ENCODE measurements at places on chromosomes 16 and 17.

- DNase-seq: no peak
Observed at GRCh38 chr17:48639136-48639535, 13.0 kb upstream of the HOXB9 start.

GRCh38 chr16:14585287-14585686 is 44.8 kb downstream of the PARN start:
- no peak for DNase-seq

- DNase-seq: peak; percentile 6
Observed at GRCh38 chr16:29898804-29899515, 390 bp downstream of the SEZ6L2 start.

DNA sequence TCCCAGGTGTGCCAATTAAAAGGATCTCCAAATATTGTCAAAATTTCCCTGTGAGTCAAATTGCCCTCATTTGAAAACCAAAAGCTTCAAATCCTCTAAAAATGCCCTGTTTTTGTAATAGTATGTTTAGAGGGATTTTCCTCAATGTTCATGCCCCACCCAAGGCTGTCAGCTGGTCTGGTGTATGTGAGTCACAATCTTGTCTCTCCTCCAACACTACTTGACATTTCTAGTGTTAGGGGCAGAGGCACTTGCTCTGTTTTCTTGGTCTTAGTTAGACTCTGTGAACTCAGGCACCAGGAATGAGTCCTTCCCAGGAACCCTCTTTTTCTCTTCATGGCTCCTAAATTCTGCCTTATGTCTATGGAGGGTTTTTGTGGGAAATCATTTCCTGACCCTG is 634.8 kb downstream of the KCNJ2 start:
- DNase-seq: no peak

DNA sequence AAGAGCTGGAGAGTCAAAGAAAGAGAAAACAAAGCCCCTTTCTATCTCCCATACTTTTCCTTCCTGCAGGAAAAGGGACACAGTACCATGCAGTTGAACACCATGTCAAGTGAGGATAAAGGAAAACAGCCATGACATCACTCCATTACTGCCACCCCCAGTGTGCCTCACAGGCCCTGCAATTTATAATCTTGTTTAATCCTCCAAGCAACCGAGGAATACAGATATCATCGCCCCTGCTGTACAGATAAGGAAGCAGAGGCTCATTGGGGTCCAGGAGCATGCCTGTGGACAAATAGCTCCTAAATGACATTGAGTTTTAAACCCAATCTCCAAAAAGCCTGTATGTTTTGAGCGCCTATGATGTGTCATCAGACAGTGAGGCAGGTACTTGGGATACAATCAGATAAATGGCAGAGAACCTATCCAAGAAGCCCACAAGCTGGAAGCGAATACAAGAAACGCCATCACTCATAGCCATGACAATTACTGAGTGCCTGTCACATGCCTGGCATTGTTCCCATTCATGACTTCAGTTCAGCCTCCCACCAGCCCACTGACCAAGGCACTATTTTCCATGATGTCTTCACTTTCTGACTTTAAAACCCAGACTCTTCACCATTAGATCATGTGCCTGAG is 45.5 kb downstream of the CPPED1 start:
- DNase-seq: no peak

GRCh38 chr16:51382211-51382610 is 231.1 kb upstream of the SALL1 start:
- DNase-seq: no peak

DNA sequence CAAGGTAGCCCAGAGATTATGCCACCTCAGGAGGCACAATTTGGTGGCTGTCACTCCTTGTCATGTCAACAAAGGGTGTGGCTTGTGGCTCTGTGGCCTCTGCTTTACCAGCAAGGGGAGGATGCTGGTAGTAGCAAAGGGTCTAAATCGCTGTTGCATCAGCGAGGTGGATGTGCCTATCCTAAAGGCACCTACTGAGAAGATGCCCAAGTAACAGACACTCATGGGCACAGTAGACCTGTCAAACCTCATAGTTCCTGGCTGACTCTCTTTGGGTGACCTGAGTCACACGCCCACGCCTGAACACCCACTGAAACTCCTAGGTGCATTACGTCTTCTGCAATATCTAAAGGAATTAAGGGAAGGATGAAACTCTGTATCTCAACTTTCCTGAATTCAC is 139.5 kb downstream of the PRKCB start:
- no peak for DNase-seq

GRCh38 chr17:18278867-18279266 is 18.4 kb downstream of the MIEF2 start:
- DNase-seq: no peak

DNA sequence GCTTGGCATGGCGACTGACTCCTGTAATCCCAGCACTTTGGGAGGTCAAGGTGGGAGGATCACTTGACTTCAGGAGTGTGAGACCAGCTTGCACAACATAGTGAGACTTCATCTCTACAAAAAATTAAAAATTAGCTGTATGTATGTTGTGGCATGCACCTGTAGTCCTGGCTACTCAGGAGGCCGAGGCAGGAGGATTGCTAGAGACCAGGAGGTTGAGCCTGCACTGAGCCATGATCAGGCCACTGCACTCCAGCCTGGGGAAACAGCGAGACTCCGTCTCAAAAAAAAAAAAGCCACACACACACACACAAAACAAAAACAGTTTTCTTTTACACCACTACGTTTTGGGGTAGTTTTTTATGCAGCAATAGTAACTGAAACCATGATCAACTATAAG is 89.0 kb upstream of the DHX40 start:
- no peak for DNase-seq

GRCh38 chr17:42841975-42842685 is 2.2 kb upstream of the AOC2 start:
- DNase-seq: no peak

DNA sequence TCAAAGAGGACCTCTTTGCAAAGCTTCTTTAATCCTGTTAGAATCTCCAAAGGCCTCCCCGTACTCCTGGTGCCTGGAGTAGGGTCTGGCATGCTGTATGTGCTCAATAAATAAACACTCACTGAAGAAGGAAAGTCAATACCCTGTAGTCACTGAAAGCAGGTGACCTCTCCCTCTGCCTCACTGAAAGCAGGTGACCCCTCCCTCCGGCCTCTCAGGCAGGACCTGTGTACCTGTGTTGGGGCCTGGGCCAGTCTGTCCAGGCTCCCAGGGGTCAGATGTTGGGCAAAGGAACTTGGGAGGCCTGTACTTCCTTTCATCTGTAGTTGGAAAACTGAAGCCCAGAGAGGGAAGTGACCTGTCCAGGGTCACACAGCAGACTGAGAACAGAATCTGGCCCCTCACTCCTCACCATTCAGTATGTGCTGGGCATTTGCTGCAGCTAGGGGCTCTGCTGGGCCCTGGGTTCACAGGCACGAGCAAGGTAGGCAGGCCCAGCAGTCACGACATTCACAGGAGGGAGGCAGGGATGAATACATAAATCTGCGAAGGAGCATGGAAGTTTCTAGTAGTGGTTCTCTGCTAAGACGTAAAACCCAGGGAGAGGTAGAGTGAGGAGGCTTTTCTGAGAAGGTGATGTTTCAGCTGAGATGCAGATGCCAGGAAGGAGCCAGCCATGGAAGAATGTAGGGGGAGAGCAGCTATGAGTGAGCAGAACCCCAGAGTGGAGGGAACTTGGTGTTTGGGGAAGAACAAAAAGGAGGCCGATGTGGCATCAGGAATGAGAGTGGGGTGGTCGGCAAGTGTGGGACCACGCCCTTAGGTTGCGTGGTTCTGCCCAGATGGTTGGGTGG is 64.0 kb downstream of the NKD1 start:
- DNase-seq: no peak

- no peak for DNase-seq
Observed at GRCh38 chr17:37065486-37066321, 117.0 kb downstream of the AATF start.

GRCh38 chr17:55405600-55405999 is 16.0 kb downstream of the MMD start:
- DNase-seq: no peak

- no peak for DNase-seq
Observed at GRCh38 chr17:15981208-15981607, 18.3 kb downstream of the ZSWIM7 start.

- no peak for DNase-seq
Observed at GRCh38 chr16:14475370-14476139, 154.5 kb downstream of the PARN start.

DNA sequence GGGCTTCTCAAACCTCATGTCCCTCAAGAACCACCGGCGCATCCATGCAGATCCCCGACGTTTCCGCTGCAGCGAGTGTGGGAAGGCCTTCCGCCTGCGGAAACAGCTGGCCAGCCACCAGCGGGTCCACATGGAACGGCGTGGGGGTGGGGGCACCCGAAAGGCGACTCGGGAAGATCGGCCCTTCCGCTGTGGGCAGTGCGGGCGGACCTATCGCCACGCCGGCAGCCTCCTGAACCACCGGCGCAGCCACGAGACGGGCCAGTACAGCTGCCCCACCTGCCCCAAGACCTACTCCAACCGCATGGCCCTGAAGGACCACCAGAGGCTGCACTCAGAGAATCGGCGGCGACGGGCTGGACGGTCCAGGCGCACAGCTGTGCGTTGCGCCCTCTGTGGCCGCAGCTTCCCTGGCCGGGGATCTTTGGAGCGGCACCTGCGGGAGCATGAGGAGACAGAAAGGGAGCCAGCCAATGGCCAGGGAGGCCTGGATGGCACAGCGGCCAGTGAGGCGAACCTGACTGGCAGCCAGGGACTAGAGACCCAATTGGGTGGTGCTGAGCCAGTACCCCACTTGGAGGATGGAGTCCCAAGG is 5.9 kb downstream of the ZNF646 start:
- no peak for DNase-seq

- peak; percentile 74 for DNase-seq
Observed at GRCh38 chr17:48194097-48194550, 86.6 kb downstream of the SNX11 start.

GRCh38 chr16:7612671-7613070 is 280.0 kb downstream of the RBFOX1 start:
- DNase-seq: no peak

- DNase-seq: peak; percentile 9
Observed at GRCh38 chr16:74700116-74700437, 585 bp downstream of the MLKL start.

DNA sequence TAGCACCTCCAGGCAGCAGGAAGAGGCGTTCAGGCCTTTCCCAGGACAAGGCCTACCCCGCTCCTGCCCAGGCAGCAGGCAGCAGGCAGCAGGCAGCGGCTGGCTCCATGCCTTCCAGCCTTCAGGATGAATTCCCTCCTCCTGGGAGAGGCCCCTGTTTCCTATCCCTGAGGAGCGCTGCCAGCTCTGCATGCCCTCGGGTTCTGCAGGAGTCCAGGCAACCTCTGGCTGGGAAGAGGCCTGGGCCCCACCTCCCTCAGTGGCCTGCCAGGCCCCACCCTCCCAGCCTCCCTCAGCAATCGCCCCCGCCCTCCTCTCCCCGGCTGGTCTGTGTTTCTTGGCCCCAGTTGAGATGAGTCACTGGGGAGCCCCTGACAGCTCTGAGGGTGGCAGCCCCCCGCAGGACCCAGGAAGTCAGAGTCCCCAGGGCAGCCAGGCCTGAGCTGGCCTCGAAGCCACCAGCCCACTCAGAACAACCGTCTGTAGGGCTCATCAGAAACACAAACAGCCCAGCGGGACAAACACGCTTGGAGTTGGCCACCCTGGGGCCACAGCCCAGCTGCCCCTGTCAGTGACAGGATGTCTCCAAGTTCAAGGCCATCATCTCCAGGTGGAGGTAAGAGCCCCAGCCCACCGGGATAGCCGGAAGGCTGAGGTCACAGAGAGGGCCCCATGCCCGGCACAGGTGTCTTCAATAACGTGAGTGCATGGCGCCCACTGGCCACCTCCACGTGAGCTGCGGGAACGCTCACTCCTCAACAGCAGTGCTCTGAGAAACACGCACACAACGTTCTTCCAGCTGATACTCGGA is 39.5 kb upstream of the CIBAR2 start:
- peak; percentile 67 for DNase-seq

- no peak for DNase-seq
Observed at GRCh38 chr17:11242411-11242810, 1.4 kb downstream of the SHISA6 start.

- no peak for DNase-seq
Observed at GRCh38 chr16:24854607-24855171, 8.9 kb downstream of the SLC5A11 start.

- DNase-seq: no peak
Observed at GRCh38 chr16:67430504-67430976, 381 bp upstream of the HSD11B2 start.

GRCh38 chr16:80893686-80894085 is 89.3 kb upstream of the CDYL2 start:
- peak; percentile 4 for DNase-seq

- DNase-seq: no peak
Observed at GRCh38 chr17:79626156-79626890, 15.5 kb upstream of the RBFOX3 start.

DNA sequence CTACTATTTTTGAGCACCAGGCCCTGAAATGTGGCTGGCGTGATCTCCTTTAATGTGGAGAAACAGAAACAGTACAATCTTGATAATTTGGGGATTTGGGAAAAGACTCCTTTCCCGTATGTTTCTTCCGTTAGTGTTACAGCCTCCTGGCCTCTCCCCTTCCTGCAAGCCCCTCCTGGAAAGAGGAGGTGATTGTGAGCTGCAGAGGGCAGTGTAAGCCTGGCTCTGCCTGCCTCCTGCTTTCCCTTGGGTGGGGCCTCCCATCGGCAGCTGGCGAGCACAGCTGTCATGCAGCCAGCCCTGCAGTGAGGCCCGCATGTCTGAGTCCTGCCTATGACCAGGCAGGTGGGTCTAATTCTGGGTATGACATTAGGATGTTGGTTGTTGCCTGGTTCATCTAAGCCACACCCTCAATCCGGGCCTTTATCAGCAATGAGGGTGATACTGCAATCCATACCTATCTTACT is 48.7 kb upstream of the WSB1 start:
- DNase-seq: peak; percentile 78

GRCh38 chr16:50006964-50007363 is 18.1 kb upstream of the CNEP1R1 start:
- no peak for DNase-seq

GRCh38 chr16:66574081-66574480 is 5.2 kb upstream of the CMTM2 start:
- no peak for DNase-seq

DNA sequence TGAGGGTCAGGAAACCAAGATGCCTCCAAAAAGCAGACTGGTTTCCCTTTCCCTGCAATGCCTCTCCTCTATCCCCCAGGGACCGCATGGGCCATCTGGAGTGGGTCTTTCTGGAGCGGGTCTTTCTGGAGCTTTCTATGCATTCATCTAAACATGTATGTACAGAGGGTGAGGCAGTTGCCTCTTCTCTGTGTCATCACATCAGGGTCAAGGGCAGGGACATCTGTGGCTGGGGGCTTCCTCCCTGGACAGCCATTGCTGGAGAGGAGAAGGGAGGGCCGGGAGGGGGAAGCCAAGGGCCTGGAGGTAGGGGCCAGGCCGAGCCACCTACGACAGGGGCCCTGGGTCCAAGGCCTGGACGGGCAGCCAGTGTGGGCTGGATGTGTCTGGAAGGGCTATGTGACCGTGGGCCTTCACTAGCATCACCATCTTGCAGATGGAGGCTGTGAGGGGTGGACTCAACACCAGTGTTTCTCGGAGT is 840 bp downstream of the ADCY7 start:
- DNase-seq: no peak
